ENCODE measurements at places on chromosomes 5 and 9.

GRCh38 chr5:119312403-119312802 lies 43.4 kb upstream of the TNFAIP8 start:
- DNase-seq: no peak

GRCh38 chr5:10485142-10485795 lies 43.6 kb downstream of the ROPN1L start:
- no peak for DNase-seq

GRCh38 chr5:36217567-36217966 lies 24.2 kb downstream of the NADK2 start:
- DNase-seq: no peak

GRCh38 chr5:9512457-9512856 lies 33.4 kb downstream of the SEMA5A start:
- DNase-seq: no peak

DNA sequence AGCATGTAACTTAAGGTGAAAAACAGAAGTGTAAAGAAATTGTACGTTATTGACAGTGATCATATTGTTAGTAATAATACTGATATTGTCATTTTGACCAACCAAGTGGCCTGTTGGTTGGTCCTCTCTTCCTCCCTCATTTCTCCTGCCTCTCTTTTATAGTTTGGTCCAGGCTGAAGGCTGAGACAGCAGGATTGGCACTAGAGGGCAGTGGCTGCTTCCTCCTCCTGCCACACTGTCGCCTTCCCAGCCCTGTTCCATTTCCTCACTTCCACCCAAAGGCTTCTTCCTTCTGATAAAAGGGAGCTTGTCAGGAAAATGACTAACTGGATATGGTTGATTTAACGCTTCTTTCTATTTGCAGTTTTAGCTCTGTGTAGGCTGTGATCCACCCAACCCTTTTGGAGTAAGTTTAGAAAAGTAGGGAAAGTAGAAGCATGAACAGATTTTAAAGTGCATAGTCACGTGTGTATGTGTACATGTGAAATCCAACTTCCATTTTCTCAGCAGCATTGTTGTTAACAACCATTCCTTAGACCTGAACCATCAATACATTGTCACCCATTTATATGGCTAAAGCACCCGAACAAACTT lies 35.6 kb downstream of the PTCD2 start:
- no peak for DNase-seq

DNA sequence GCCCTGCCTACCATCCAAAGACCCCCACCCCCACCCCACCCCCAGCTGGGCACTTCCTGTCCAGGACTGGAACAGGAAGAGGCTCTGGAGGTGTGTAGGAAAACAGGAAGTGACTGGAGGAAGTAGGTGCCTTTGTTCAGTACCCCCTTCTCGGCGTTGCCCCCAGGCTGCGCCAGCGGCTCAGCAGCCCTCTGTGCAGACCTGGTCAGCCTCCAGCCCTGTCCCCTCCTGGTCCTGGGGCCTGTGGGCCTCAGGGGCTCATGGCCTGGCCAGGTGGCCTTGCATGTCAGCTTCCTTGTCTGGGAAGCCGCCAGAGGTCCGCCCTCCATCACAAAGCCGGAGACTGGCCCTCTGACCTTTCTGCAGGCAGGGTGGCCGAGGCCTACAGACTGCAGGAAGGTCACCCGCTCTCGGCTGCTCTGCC lies 26.0 kb downstream of the FLT4 start:
- DNase-seq: no peak

- DNase-seq: peak; percentile 52
Measured at GRCh38 chr5:141514330-141515133, 25.7 kb downstream of the PCDHGC5 start.

DNA sequence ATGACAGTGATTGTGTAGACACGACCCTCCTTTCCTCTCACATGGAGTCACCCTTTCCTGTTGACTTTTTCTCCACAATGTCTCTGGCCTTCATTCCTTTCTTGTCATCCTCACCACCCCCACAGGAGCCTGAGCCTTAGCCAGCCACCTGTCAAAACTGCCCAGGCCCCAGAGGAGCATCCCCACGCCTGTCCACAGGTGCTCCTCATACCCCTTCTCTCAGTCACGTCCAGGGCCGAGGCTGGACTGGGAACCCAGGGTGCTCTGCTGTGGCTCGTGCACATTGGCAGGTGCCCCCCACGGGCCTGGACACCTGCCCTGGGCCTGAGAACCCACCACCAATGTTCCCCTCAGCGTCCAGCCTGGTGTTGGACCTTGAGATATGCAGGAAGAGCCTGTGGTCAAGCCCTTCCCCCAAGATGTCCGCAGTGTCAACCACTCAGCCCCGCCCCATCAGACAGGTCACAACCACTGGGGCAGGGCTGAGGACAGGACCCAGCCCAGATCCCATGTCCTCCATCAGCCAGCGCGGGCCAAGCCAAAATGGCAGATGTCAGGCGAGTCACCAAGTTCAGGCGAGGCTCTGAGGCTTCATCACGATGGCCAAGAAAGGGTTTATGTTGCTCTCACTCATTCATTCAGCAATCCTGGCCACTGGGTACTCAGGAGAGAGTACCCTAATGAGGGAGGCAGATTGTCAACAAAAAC lies 65.8 kb upstream of the STXBP1 start:
- no peak for DNase-seq

DNA sequence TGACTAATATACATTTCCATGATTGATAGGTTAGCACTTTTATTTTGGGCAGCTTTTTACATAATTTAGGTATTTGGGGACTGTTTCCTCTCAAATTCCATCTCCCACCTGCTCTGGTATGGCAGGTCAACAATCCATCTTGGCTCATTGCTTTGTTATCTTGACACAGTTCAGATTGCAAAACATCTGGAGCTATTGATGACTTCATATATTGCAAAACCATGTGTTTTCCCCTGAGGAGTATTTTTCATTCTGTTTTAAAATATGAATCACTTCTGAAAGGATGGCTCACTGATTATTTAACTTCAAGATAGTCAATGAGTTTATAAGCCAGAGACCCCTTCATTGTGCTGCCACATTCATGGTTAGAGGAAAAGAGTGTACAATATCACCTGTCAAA lies 1206.0 kb upstream of the C9orf72 start:
- no peak for DNase-seq

GRCh38 chr9:132647355-132647754 lies 22.4 kb downstream of the DDX31 start:
- DNase-seq: peak; percentile 38

- DNase-seq: no peak
Measured at GRCh38 chr9:26605367-26605766, 287.2 kb downstream of the CAAP1 start.

DNA sequence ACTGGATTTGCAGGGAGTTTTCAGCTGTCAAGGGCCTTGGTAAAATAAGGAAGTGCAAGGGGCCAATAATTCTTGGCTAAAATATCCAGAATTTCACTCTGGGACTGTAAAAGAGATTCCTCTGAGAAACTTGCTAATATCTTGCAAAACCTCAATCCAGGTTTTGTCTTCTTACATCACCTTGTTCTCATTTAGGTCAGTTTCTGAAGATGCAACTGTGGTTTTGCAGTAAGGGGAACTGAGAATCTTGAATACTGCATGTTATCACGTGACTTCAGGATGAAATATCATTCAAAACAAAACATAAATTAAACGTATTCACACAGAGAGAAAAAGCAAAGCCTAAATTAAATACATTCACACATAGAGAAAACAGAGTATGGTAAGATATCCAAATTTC lies 35.0 kb upstream of the RIC1 start:
- DNase-seq: no peak

GRCh38 chr9:108724122-108724521 lies 131.7 kb downstream of the ACTL7B start:
- DNase-seq: no peak

- no peak for DNase-seq
Measured at GRCh38 chr9:26243029-26243697, 564.9 kb upstream of the TUSC1 start.

GRCh38 chr9:131650254-131650653 lies 89.6 kb downstream of the RAPGEF1 start:
- DNase-seq: no peak

DNA sequence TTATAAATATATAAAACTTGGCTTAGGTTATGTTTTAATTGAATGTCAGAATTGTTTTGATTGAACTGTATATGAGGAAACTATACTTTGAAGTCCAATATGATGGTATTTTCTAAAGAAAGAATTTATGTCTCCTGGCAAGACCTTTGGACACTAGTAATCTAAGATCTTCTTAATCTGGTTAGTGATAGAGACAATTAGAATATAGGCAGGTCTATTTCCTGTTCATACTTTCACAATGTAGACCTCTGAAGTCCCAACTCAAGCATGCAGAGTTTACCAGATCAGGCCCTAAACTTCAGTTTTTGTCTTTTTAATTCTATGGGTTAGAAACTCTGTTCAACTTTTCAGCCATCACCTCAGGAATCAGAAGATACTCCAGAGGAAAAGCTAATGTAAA lies 6.9 kb upstream of the TMEM161B start:
- no peak for DNase-seq

GRCh38 chr5:154296525-154297159 lies 106.1 kb downstream of the GALNT10 start:
- no peak for DNase-seq

GRCh38 chr5:68688547-68688946 lies 405.3 kb upstream of the SLC30A5 start:
- DNase-seq: no peak

DNA sequence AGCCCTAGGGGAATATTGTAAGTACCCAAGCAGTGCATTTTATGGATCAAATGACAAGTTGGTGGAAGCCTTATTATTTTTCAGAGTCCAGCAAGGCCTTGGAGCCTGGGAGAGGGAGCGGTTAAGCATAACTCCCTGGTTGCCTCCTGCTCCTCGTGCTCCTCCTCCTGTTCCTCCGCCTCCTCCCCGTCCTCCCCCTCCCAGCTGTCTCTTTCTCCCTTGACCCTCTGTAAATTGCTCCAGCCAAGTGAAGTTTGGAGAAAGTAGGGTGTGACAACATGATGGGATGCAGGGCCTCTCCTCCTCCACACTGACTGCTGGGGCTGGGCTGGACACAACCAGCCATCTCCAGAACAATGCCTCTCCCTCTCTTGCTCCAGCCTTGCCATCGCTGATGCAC lies 586.9 kb downstream of the CCDC171 start:
- no peak for DNase-seq

- no peak for DNase-seq
Measured at GRCh38 chr5:72499730-72500129, 7.5 kb downstream of the ZNF366 start.

DNA sequence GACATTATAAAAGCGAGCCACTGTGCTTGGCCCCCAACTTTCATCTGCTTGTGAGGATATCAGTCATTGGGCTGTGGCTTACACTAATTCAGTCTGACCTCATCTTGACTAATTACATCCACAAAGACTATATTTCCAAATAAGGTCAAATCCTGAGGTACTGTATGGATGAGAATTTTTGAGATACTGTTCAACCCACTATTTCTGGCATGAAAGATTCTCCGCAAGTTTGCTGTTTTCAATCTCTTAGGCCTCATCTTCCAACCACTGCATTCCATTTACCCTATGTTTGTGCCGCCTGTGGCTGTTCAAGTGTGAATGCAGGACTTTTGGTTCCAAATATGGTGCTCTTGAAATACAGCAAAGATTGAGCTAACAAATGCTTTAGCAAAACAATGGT lies 400.9 kb upstream of the SGCD start:
- no peak for DNase-seq

GRCh38 chr9:109439378-109440116 lies 58.6 kb downstream of the PTPN3 start:
- DNase-seq: no peak

DNA sequence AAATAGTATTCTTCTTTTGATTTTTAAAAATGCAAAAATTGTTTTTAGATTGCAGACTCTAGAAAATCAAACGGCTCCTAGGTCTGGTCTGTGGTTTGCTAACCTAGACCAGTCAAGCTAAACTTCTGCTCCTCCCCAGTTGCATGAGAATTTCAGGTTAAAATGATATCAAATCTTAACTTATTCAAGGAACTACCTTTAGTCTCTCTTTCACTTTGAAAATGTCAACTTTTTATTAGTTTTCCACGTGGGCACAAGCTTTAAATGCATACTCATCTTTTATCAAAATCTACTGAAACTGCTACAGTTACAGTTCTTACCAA lies 8.8 kb downstream of the CAMK4 start:
- no peak for DNase-seq

DNA sequence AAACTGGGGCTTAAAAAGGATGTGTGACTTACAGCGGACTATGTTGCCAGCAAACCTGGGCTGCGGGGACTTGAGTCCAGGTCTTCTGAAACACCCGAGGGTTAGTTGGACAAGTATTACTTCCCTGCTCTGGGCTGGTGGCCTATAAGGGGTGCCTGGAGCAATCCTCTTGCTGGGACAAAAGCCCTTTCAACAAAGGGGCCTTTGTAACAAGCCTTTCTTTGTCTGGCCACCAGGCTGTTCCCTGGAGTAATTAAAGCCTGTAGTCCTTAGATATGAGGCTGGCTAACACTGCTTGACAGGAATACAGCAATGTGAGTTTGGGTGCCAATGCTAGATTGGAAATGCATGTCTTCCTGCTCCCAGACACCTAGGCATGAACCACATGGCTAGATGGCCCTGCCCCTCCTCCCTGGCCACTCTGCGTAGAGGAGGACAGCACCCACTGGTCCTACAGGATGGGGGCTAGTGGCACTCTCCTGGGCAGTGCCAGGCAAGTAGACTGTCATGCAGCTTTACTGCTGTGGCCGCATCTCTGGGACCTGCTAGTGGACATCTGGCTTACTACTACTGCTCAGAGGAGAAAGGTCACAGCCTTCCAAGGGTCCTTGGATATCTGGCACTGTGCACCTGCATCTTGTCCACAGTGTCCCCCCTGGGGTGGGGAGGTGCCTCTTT lies 343.1 kb downstream of the ZSWIM6 start:
- no peak for DNase-seq

DNA sequence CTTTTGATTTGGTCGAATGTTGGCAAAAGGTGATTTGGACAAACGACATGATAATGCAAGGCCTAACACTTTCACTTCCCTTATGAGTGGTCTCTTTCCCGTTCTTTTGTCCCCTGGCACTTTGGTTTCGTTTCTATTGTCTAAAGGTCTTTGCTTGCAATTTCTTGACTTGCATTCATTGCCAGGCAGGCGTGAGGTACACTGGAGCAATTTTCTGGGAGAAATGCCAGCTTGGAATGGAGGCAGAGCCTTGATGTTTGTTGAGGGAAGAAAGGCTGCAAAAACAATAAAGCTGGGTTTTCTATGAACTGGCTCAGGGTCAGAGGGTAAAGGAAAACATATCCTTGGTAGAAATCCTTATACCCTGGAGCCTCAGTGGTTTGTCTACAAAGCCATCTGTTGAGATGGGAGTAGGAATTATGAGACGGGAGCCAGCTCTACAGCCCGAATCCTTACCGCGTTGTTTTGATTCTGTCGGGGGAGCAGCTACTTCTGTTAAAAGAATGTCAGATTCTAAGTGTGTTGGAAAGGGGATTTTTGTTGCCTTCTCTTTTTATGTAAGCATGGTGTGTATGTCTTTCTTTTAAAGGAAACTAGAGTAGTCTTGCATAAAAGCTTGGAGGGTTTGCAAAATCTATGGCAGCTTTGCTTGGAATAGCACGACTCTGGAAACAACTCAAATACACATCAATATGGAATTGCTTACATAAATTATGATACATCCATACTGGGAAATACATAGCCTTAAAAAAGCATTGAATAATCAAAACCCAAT lies 158.9 kb downstream of the RMI1 start:
- DNase-seq: no peak

GRCh38 chr9:69574057-69574456 lies 98.1 kb downstream of the APBA1 start:
- no peak for DNase-seq
